ENCODE measurements at places on chromosomes 3 and 15.

DNA sequence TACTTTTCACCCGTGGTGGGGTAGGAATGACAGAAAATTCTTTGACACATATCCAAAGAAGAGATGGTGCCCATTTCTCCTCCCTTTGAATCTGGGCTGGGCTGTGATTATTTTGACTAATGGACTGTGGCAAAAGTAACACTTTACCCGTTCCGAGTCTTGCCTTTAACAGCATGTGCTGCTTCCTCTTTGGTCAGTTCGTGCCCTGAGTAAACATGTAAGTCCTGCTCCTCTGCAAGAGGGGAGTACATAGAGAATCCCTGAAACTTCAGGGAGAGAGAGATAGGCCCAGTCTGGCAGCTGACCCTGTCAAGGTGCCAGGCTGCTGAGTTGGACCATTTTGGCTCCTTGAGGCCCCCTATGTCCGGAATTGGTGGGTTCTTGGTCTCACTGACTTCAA, 243.1 kb downstream of the EPHB1 start:
- no peak for DNase-seq

DNA sequence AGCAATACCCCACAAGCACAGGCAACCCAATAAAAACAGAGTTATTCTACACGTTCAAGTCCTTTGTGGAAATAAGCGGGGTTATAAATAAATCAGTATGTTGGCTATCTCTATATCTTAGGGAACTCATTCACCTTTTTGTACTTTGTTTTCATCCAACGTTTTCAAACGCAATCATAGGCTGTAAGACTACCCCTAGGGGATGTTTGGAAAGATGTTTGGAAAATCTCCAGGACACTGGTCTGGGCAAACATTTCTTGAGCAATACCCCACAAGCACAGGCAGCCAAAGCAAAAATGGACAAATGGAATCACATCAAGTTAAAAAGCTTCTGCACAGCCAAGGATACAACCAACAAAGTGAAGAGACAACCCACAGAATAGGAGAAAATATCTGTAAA, 70.1 kb downstream of the CLDN11 start:
- DNase-seq = no peak

GRCh38 chr3:114711321-114711886, 417.6 kb downstream of the TIGIT start:
- DNase-seq = no peak

- no peak for DNase-seq
Observed at GRCh38 chr3:185059766-185060165, 93.1 kb downstream of the C3orf70 start.

GRCh38 chr3:13157986-13158385, 84.8 kb upstream of the IQSEC1 start:
- DNase-seq = no peak

- DNase-seq = no peak
Observed at GRCh38 chr3:120338517-120338916, 10.6 kb downstream of the LRRC58 start.

GRCh38 chr15:98800437-98801233, 152.3 kb downstream of the IGF1R start:
- peak; percentile 80 for DNase-seq

DNA sequence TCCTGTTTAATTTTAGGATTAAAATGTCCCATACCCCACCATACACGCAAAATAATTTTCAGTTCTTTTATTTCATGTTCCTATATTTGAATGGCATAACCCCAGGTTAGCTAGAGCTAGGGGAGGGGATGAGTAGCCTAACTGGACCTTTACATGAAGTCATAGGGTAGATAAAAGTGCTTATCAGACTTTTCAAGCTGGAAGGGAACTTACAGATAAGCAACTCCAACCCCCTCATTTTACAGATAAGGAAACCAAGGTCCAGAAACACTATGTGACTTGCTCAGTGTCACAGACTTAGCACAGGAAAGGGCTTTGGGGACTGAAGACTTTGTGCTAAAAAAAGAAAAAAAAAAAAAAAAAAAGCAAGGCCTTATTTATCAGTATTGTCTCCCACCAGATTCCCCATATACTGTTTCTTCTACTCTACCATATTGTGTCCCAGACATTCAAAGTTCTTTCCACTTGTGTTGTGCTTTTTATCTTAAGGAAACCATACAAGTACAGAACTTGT, 10.6 kb upstream of the TNIK start:
- no peak for DNase-seq

All from left hindlimb (tissue), 1 donor.